Ovary (tissue), 10 donors: ENCODE measurements at places on chromosomes 7 and 10. TPM values are rescaled to one million over a fixed set of nuclear protein-coding genes. Genes with fewer than 3 reads are reported as not detected.

DNA sequence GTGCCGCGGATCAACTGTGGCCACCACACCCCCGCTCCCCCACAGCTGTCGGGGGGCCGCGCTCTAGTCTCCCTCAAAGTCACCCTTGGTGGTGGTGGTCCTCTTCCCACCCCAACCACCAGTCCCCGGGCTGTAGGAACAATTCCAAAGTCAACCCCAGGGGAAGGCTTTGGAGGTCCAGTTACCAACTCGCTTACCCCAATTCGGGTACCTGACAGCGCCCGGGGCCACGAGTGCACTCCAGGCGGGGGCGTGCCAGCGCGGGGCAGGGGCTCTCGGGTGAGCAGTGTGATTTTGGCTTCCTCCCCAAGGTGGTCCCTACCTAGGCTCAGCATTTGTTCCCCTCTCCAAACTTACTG, 584 bp upstream of the ZMIZ1 start:
- DNase-seq: peak; percentile 50

DNA sequence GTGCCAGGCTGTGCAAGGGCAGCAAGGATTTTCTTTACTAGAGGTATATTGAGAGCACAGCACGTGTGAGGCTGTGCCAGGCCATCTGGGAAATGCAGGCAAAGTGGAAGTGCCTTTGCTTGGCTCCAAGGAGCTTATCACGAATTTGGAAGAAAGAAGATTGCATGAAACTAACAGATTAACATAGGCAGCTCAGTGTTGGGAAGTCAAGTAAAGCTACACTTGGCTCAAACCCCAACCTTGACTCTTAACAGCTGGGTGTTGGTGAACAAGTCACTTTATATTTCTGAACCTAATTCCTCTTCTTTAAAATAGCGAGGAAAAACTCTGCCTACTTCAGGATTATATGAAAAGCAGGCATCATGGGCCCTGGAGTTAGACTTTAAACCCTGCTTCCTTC, 105.2 kb downstream of the PLCE1 start:
- DNase-seq: no peak

SEC23IP gene
- total RNA-seq: 51.9 TPM

GRCh38 chr10:125006188-125006680, 64.3 kb downstream of the ZRANB1 start:
- peak; percentile 9 for DNase-seq

DNA sequence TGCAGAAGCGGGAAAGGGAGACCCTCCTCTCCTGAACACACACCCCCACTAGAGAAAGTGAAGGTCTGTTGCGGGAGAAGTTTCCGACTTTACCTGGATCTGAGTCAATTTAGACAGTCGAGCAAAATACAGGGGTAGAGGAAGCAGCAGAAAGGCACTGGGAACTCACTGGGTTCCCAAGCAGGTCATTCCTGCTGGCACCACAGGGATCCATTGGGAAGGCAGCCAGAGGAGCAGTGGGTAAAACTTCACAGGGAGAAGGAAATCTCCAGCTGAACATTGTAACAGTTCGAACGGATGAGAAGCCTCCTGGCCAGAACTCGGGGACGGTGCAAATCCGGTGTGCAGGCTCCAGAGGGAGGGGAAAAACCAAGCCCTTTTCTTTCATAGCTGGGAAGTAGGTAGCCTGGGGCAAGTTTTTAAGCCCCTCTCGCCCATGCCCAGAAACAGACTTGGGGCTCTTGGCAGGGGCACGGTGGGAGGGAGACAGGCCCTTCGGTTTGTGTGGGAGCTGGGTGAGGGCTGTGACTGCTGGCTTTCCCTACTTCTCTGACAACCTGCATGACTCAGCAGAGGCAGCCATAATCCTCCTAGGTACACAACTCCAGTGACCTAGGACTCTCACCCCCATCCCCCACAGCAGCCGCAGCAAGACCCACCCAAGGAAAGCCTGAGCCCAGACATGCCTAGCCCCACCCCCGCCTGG, 51.9 kb downstream of the DDC start:
- no peak for DNase-seq

DNA sequence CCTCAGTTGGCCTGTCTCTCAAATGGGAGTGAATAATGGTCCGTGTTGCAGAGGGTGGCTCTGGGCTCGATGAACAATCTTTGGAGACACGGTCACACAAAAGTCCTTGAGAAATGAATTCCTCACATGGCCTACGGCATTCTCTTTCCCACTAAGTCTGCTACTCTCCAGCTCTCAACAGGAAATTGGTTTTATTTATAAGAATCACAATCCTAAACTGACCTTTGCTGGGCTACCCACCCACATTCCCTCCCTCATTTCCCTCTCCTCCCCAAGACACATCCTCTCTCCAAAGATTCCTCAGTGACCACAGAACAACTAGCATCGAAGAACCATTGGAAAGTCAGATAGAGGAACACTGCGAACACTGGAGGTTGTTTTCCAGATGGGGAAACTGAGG, 4.7 kb downstream of the AFAP1L2 start:
- DNase-seq: no peak

FKBP6 gene
- total RNA-seq: 0.47 TPM

SPDYE16 gene
- 0.62 TPM for total RNA-seq

GRCh38 chr10:90205340-90205739, 503.9 kb downstream of the KIF20B start:
- no peak for DNase-seq

GRCh38 chr10:95241533-95241932, 47.5 kb downstream of the ACSM6 start:
- DNase-seq: no peak

FAM25C gene
- total RNA-seq: not detected

DNA sequence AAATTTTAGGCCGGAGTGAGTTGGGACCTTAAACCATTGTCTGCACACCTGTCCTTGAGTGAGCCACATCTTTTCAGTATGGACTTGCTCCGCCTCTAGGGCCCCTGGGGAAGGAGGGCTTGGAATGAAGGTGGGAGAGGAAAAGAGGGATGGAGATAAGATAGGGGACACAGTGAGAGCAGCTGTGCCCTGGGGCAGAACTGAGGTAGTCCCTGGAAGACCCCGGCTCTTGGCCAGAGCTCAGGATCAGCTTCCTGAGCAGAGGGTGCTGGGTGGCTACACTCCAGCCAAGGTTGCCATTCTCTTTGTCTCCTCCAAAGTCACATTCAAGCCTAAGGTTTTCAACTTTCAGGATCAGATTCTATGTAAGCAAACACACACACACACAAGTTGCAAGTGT, 82.0 kb downstream of the MKI67 start:
- peak; percentile 3 for DNase-seq

GRCh38 chr7:36469236-36469635, 79.6 kb downstream of the ANLN start:
- DNase-seq: no peak

DNA sequence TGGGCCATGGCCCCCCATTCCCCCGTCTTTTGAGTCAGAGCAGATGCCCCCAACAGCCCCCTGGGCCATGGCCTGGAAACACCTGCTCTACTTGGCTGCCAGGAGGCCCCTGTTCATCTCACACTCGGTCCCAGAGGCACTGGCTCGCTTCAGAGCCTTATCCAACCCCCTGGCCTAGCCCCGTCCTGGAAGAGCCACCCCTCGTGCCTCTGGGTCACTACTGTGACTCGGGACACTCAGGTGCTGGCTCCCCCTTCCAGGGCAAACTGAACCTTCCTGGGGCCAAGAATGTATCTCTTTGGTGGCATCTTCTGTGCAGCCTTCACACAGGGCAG, 7.0 kb downstream of the POLR2J start:
- peak; percentile 8 for DNase-seq

DNA sequence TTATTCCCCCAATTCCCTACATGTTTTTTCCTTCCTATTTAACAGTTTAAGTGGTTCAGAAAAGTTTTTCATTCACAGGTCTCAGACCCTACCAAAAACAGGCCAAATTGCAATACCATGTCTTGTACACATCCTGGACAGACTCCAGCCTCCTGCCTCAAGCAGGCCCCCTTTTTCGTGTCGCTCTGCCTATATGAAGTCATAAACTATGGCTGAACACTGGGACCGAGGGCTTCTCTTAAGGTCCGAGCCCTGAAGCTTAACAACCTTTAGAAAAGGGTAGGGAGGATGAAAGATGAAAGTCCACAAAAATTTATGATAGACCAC, 1.4 kb downstream of the FBXW4 start:
- DNase-seq: no peak

- DNase-seq: no peak
These were observed 48.5 kb upstream of the SLC29A3 start for GRCh38 chr10:71270301-71271220.

DNA sequence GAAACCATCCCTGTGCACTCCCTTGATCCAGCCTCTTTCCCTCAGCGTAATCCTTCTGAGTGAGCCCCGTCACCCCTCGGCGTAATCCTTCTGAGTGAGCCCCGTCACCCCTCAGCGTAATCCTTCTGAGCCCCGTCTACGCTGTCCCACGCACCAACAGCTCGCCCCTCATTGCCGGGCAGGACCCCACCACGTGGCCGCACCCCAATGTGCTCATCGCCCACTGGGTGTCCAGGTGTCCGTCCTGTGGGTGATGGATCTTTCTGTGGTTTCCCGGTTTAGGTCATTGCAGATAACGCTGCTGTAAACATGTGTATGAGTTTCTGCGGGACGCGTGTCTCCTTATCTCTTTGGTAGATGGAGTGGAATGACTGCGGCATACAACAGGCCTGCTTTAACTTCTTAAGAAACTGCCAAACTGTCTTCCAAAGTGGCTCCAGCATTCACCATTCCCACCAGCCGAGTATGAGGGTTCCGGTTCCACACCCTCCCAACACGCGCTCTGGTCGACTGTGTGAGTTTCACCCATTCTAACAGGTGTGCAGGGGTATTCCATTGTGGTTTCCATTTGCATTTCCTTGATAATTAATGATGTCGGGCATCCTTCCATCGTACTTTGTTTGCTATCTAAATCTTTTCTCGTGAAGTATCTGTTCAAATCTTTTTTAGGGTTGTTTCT, 42.1 kb upstream of the NKX6-2 start:
- DNase-seq: no peak
